ENCODE measurements at places on chromosomes 12 and 14. TPM values are rescaled to one million over a fixed set of nuclear protein-coding genes. Genes with fewer than 3 reads are reported as not detected.

CBLN3 gene
- 2.2 TPM for polyA plus RNA-seq

ACTR6 gene
- polyA plus RNA-seq: 38.8 TPM

CYP27B1 gene
- polyA plus RNA-seq: 2.2 TPM

B4GALNT3 gene
- polyA plus RNA-seq: 15.7 TPM

DHRS2 gene
- 30.0 TPM for polyA plus RNA-seq

DBX2 gene
- polyA plus RNA-seq: 0.12 TPM

ISCA2 gene
- polyA plus RNA-seq: 38.1 TPM

SH2B3 gene
- 14.6 TPM for polyA plus RNA-seq

GRCh38 chr14:45091710-45092109, 7.8 kb downstream of the PRPF39 start:
- no peak for DNase-seq

- no peak for DNase-seq
Measured at GRCh38 chr12:118498171-118498570, 121.8 kb downstream of the SUDS3 start.

- DNase-seq: no peak
Measured at GRCh38 chr12:94010307-94010706, 138.1 kb upstream of the PLXNC1 start.

DNA sequence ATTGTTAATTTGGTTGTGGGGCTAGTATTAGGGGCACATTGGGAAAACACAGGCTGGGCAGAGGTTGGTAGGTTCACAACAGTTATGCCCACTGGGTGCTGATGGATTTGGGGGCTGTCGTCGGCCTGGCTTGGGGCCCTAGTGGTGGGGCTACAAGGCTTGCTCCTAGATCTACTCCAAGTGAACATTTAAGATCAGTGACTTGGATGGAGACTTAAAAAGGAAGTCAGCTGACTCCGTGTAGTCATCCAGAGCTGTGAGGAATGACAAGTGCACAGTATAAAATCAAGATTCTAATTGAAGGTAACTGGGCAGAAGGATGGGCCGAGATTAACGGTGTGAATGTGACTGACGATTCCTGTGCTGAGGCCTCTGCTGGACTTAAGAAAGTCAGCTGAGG, 12.8 kb upstream of the NR4A1 start:
- no peak for DNase-seq

GRCh38 chr12:120316798-120317223, 10.8 kb downstream of the PLA2G1B start:
- DNase-seq: no peak

GRCh38 chr12:38782359-38782758, 123.0 kb downstream of the CPNE8 start:
- no peak for DNase-seq

DNA sequence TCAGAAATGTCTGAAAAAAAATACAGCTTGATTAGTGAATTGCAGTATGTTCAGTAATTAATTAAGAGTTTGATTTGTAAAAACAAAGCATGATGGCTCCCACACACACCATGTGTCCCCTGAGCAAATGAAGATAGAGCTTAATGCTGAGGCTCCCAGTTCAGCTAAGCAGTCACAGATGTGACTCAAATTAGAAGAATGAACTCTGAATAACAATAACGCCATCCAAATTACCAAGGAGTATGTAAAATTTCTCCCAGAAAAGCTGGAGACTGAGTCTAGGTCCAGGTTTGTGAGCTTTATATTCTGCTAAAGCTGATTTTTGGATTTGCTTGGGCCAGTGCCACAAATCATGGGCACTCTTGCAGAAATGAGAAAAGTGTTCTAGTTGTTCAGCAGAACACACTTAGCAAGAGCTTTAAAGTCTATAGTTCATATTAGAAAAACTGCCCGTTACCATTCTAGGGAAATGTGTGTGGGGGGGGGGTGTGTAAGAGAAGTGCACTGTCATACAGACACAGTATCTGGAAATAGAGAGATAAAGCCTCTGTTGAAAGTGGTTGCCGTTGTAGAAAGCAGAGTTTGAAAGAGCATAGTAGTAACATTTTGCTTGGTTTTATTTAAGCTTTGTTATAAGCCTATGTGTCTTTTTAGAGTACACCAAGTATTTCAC, 253.1 kb downstream of the BCAT1 start:
- DNase-seq: no peak

DNA sequence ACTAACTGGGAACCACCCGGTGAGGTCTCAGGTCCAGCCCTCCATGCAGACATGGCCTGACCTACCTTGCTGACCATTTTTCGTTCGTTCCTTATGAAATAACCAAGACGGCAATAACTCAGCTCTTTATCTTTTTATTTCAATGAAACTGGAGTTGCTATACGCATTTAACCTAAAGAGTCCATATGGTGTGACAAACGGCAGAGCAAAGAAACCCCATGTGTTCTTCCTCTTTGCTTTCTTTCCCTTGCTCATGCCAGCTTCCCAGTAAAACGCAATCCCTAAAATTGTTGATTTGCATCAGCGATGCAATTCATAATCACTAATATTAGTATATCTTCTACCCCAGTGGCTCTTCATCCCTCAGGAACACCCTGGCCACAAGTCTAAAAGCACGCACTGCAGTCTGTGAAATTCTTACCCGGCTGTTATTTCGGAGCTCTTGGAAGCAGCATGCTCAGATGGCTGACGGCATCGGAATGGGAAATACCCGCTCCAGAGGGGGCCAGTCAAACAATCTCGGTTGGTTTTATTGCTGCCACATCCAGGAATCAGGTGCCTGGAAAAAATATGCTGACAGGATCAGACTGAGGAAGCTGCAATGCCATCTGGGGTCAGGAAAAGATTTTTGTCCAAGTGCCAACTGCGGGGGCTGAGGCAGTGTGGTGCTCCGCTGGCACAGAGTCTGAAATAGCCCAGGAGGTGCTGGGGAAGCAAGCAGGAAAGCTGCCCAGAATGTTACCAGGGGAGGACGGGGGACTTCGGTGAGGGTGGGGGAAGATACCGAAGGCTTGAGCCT, 28.2 kb upstream of the KCNA1 start:
- no peak for DNase-seq

GRCh38 chr14:96261053-96261452, 5.0 kb downstream of the BDKRB1 start:
- DNase-seq: no peak

- DNase-seq: no peak
Measured at GRCh38 chr12:16454481-16454880, 107.0 kb downstream of the MGST1 start.

- DNase-seq: no peak
Measured at GRCh38 chr14:56730538-56731145, 79.6 kb downstream of the OTX2 start.

- DNase-seq: no peak
Measured at GRCh38 chr14:100604121-100604501, 16.9 kb upstream of the BEGAIN start.

DNA sequence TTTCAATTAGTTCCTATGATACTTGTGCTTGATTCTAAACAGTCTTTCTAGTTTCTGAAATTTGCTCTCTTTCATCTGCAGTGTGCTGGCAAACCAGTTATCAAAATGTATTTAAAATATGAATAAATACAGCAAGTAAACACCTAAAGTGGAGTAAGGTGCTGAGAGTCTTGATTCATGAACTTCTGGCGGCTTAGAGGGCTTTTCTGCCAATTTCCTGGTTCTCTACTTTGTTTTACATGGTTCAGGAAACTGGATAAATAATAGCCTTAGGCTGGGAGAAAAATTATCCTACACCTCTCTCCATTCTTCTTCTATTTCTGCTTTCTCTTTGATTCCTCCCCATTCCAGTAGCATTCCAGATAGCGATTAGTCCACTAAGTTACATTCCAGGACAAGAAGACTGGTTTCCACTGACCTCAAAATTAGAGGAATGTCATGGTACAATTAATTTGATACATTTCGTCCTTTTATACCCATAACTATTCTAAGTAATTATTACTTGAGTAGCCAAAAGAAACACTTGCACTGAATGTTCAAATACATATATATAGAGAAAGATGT, 14.9 kb downstream of the ATP2B1 start:
- no peak for DNase-seq

GRCh38 chr12:53096089-53096741, 1.3 kb upstream of the IGFBP6 start:
- no peak for DNase-seq

DNA sequence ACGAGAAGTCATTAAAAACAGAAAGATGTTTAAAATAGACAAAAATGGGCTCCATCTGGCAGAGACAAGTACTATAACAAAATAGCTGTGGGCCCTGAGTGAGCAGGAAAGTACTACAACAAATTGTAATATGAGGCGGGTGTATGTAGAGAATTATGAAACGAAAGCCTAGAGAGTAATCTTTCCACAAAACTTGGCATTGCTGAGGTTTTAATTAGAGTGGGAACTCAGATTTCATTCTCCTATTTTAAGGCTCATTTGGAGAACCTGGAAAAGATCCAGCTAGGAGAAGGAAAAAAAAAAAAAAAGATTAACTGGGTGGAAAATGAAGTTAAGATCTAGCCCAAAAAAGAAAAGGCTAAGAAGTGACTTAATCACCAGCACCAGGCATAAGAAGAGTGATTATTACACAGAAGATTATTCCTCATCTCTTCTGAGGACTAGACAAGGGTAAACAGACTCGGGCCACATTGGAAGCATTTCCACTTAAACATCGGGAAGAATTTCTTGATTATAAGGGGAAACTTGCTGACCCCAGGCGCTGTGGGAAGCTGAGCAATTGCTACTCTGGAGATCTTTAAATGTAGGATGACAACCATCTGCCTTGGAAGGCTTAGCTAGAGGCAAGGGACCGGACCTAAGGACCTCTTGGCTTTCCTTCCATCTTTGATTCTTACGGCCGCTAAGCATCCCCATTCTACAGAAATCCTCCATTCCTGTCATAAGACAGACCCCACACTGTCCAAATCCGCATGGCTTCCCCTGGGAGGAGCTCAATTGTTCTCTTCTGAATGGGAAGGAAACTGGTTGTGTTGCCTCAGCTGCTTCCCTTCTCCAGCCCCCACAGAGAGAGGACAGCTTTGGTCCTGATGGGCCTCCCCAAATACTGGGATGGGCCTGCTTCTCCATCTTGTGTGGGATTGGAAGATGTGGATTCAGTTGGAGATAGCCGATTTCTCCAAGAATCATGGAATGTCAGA, 40.6 kb downstream of the IGF1 start:
- DNase-seq: no peak

- DNase-seq: no peak
Measured at GRCh38 chr12:78916845-78917480, 52.4 kb downstream of the SYT1 start.

DNA sequence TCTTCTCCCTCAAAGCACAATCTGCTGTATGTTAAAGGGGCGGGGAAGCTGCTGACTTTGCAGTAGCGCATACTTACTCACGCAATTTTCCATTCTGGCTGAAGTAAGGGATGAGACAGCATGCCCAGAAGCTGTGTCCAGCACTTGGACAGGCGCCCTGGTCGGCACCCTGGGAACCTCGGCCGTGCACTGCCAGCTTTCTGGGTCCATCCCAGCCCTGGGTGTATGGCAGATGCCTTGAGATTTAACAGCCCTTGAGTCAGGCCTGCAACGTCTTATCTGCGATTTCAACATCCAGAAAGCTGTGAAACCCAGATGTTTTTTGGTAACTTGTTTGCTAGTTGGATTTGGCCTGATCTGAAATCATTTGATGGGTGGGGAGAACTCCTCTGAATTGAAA, 16.1 kb downstream of the EML1 start:
- DNase-seq: no peak

- no peak for DNase-seq
Measured at GRCh38 chr14:22422238-22422637, 166.8 kb downstream of the DAD1 start.

DNA sequence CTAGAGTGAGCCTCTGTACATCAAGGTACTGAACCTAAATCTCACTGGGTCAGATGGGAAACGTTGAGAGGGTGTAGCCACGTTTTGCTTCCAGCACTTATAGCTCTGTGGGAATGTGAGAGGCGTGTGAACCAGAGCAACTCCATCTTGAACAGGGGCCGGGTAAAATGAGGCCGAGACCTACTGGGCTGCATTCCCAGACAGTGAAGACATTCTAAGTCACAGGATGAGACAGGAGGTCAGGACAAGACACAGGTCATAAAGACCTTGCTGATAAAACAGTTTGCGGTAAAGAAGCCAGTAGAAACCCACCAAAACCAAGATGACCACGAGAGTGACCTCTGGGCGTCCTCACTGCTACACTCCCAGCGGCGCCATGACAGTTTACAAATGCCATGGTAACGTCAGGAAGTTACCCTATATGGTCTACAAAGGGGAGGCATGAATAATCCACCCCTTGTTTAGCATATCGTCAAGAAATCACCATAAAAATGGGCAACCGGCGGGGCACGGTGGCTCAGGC, 63.4 kb upstream of the NCOR2 start:
- DNase-seq: no peak

- no peak for DNase-seq
Measured at GRCh38 chr12:3929875-3930615, 56.8 kb upstream of the PARP11 start.

GRCh38 chr12:99767809-99768208, 120.3 kb downstream of the GARIN6 start:
- DNase-seq: no peak

DNA sequence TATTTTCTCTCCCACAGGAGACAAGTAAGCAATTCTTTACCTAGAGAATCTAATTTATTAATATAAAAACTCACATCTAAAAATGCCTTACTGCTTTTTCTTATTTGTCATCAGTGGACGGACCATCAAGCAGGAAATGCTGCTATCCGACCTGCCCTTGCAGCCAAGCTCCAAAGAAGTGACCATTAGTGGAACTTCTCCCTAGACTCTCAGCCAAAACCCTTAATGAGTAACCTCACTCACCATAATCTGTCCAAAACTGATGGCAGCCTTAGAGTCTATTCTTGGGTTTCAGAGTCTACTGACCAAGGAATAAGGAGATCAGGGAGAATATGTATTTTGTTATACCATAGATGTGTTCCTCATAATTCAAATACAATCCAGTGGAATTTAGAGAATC, 60.9 kb upstream of the CFL2 start:
- DNase-seq: no peak

DNA sequence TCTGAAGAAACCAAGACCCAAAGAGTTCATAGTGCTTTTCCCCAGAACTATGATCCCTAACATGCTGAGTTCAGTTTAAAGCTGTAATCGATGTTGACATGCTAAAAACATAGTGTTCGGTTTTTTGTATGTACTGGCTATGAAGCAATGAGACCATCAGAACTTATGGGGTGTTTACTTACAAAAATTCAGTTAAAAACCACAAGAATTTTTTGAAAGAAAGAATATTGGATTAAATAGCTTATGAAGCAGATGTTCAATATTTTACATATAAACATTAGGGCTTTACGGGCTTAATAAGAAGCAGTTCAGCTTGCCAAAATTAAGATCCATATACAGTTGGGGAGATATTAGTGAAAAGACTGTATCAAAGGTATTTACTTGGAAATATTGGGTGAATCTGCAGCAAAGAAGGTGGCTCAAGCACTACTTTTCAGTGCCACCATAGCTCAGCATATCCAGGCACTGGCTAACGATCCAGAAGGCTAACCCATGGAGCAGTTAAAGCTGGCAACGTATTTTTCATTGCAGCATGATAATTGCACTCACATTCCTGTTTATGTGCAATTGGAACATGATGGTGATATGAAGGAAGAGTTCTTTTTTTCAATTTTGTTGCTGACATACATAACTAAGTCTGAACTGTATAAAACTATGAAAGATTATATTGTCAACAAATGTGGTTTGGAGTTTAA, 125.9 kb downstream of the EFCAB11 start:
- no peak for DNase-seq

- DNase-seq: no peak
Measured at GRCh38 chr12:67621926-67622325, 26.6 kb upstream of the DYRK2 start.
